ENCODE measurements at places on chromosomes 2 and 18. TPM values are rescaled to one million over a fixed set of nuclear protein-coding genes. Genes with fewer than 3 reads are reported as not detected.

DNA sequence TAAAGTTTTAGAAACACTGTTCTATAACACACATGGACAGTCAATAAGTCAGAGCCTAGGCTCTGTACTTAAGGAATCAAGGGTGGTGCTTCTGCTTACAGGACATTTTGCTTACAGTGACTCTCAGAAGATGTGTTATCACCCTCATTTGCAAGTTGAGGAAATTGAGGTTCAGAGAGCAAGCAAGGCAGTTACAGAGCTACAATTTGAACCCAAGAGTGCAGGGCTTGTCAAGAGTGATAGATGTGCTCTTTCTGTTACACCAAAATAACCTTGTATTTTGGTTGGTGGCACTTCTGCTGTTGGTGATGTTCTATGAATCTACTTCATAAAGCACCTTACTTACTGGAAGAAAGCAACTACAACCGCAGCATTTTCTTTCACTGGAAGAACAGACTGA is 170.2 kb downstream of the THADA start:
- no peak for DNase-seq

- no peak for DNase-seq
These were observed 45.1 kb downstream of the TET3 start for GRCh38 chr2:74029714-74030397.

DNA sequence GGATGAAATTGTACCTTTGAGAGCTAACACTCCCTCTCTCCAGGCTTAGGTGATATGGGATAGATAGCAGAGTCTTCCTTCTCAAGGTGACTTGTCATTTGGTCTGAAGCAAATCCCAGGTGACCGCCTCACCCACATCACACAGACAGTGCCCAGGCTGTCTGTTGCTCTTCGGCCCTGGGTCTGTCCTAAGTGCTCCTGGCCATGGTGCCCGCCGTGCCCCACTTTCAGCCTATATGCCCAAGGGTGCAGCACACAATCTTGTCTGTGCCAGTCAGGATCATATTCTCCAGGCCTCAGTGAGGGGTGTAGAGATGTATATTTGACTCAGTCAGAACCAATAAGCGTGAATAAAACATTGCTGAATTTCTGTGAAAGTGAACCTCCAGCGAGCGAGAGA is 326.8 kb downstream of the DYSF start:
- DNase-seq = no peak

TBR1 gene
- total RNA-seq = not detected

- no peak for DNase-seq
These were observed 764.1 kb downstream of the TDRD15 start for GRCh38 chr2:21887881-21888280.

DNA sequence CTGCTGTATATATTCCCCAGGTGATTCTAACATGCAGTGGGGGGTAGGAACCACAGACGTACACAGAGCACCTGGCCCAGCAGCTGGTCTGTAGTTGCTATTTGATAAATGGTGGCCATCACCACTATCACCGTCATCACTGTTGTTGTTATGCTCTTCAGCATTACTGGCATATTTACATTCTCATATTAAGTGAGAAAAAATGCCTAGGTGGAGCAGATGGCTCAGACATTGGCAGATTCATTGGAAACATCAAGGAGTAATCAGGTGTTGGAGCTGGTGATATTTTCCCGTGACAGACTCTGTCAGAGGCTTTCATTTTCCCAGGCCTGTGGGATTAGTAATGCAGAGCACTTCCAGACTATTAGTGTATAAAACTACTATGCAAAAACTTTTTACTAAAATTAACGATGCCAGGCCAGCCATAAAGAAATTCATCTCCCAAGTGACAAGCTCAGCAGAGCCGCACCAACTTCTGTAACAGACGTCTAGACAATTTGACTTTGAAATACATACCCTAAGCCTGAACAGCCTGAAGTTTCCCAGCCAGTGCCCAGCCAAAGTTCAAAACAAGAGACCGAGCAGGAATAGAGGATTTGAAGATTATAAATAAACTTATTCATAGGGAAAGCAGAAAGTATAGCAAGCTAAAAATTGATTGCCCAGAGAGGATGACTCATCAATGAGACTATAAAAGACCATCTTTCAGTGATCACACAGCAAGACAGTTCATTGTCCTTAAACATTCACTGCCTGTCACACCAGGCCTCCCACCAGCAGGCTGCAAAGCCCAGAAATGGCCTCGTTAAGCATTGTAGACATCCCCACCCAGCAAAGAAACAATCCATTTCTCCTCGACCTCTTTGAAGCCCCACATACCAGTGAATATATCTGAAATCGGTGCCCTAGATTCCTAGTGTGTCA is 247.4 kb upstream of the CHAC2 start:
- no peak for DNase-seq

- peak; percentile 43 for DNase-seq
These were observed 96.2 kb upstream of the ZNF532 start for GRCh38 chr18:58768293-58768974.

PRKAG3 gene
- total RNA-seq = 0.41 TPM

FOXD4L1 gene
- total RNA-seq = 0.16 TPM

SP100 gene
- 151 TPM for total RNA-seq

- no peak for DNase-seq
These were observed 86.8 kb downstream of the GULP1 start for GRCh38 chr2:188378371-188378950.

- DNase-seq = no peak
These were observed 39.0 kb downstream of the FBXO48 start for GRCh38 chr2:68428126-68428525.

GRCh38 chr18:12606592-12607315 is 51.2 kb downstream of the SPIRE1 start:
- peak; percentile 86 for DNase-seq

ERICH2 gene
- not detected for total RNA-seq

DNA sequence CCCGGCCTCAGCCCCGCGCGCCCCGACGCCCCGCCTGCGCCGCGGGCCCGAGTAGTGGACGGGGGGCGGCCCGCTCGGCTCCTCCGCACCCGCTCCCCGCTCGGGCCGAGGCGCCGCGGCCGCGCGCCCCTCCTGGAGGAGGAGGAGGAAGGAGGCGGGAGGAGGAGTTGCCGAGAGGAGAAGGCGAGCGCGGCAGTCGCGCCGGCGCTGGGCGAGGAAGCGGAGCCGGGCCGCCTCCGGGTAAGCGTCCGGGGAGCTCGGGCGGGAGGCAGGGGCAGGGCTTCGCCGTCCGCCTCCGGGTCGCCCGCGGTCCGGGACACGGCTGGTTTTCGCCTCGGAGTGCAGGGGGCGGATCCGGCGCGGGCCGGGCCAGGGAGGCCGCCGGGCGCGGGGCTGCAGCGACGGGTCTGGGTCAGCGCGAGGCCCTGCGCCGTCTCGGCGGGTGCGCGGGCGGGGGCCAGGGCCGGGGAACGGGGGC is at the start of gene SOCS6:
TSS of gene SOCS6 (plus strand) at position 195 of the 478 bp plus-strand sequence. CDS start 35,624 bp downstream, outside the sequence.
- DNase-seq = peak; percentile 56

- DNase-seq = no peak
These were observed 41.1 kb downstream of the MAP4K4 start for GRCh38 chr2:101738649-101739048.

GRCh38 chr2:85414761-85415553 is 3.6 kb upstream of the SH2D6 start:
- no peak for DNase-seq

GRCh38 chr2:146366276-146366675 is 1478.6 kb upstream of the ACVR2A start:
- DNase-seq = no peak

DNA sequence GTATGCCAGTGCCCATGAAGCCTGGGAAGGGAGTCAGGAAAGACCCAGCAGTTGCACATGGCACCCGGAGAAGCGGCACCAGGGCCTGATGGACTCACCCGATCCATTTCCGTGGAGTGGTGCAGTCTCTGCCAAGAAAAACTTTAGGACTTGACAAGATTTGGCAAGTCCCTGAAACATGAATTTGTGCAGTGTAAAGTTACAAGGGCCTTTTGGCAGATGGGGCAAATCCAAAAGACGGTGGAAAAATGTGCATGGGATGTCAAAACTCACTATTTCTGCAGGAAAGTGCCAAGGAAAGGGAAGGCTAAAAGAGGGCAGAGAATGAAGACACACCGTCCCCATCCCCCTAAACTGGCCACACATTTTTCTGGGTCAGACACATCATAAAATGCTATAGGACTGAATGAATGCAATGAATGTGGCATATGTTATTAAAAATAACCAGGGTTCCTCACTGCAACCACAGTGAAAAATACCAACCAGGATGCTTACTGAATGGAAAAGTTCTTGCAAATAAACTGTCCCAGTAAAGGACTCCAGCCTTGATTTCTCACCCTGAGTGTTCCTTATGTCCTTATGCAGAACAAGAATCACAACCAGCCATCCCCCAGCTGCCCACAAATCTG is 173.5 kb upstream of the SIX2 start:
- peak; percentile 93 for DNase-seq

GRCh38 chr2:171089489-171089888 is 71.2 kb downstream of the TLK1 start:
- no peak for DNase-seq

GRCh38 chr2:172698041-172698863 is 37.4 kb upstream of the RAPGEF4 start:
- peak; percentile 71 for DNase-seq

POTEE gene
- total RNA-seq = not detected

- no peak for DNase-seq
These were observed 27.9 kb downstream of the REV1 start for GRCh38 chr2:99461828-99462483.

DNA sequence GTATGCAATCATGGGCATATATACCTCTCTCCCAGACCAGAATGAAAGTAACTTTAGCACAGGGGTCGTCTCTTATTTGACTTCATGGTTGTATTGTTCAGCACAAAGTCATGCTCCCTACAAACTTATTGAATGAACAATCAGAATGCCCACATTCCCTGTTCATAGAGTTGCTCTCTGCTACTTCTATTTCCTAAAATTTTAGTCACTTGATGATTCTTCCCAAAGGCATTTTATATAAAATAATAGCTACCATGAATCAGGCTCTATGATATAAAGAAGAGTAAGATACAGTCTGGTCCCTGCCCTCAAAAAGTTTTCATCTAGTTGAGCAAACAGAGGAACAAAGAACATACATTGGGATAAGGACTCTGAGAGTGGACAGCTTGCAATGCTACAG is 162.2 kb downstream of the SLC39A10 start:
- DNase-seq = peak; percentile 14

- DNase-seq = no peak
These were observed 45.7 kb downstream of the FAM210A start for GRCh38 chr18:13680612-13681011.

GRCh38 chr2:15517793-15518192 is 43.3 kb downstream of the NBAS start:
- no peak for DNase-seq
